Stimulated activated CD4-positive, alpha-beta T cell treated with anti-CD3 and anti-CD28 coated beads, Interleukin-12 subunit alpha, Interleukin-12 subunit beta, amount 100 ng/mL, for 48 hours (primary cell): ENCODE measurements at places on chromosomes 6 and 20.

GRCh38 chr20:24700166-24700860 lies 230.9 kb downstream of the SYNDIG1 start:
- no peak for DNase-seq

DNA sequence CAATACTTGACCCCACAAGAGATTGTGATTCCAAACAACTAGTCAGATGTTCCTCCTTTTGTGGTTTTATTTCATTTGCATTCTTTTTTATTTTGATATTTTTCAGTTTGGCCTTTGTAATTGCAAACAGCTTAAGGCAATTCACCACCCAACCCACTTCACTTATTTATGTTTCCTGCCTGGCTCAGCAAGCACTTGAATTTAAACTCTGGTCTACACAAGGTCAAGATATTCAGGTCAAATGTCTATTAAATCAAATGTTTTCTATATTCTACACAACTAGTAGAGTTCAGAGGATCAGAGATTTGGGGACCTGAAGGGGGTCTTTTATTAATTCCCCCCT lies 100.1 kb downstream of the SGK1 start:
- no peak for DNase-seq

DNA sequence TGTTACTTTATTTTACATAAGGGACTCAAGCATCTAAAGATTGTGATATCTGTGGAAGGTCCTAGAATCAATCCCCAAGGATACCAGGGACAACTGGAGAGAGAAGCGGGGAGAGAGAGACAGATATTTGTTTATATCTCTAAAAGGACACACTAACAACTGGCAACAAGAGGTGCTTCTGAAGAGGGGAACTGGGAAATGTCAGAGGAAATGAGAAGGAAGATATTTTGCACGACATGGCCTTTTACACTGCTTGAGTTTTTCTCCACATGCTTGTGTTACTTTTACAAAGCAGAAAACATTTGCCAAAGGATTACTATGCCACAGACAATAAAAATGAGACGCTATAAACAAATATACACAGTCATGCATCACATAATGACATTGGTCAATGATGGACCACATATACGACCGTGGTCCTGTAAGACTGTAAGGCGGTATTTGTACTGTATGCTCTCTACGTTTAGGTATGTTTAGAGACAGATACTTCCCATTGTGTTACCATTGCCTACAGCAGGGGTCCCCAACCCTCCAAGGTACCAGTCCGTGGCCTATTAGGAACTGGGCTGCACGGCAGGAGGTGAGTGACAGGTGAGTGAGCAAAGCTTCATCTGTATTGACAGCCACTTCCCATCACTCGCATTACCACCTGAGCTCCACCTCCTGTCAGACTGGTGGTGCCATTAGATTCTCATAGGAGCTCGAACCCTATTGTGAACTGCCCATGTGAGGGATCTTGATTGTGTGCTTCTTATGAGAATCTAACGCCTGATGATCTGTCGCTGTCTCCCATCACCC lies 64.6 kb upstream of the PTPN1 start:
- DNase-seq: no peak

DNA sequence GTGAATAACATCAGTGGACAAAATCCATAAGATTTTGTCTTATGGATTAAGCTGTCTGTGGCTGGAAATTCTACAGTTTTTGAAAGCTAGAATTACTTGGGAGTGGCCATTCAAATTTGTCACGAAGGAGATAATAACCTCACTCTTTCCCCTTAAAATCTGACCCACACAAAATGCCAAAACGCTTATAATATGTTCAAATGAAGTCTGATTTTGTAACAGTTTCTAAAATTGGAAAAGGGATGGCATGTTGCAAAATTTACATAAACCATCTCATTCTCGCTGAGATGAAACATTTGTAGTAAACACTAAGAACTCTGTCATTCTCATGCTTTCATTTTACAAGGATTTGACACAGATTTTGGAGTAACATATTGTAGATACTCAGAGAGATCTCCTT lies 112.7 kb downstream of the GJA1 start:
- no peak for DNase-seq

DNA sequence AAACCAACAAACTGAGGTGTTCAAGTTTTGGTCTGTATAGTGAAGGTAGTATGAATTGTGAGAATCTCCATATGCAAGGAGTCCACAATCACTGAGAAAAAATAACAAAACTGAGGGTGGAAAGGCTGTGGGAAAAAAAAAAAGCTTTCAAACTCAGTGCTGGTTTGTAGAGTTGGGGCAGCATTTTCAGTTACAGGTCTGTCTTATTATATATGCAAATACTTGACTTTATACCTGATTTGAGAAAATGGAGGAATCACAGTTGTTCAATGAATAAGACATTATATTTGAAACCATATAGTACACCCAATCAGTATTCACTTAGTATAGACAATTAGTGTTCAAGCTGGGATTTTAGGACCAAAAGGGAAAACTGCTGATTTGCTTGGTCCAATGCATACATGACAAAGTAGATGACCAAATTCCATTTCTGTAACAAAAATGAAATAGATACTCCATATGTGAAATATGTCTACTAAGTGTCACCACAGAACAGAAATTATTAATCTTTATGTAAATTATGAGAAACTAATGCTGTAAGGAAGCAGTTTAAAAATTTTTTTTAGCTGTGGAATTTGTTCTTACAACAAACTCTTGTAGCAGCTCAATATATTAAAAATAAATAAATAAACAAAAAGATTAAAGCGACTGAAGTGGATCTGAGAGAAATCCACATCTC lies 187.7 kb downstream of the ASCC3 start:
- no peak for DNase-seq

DNA sequence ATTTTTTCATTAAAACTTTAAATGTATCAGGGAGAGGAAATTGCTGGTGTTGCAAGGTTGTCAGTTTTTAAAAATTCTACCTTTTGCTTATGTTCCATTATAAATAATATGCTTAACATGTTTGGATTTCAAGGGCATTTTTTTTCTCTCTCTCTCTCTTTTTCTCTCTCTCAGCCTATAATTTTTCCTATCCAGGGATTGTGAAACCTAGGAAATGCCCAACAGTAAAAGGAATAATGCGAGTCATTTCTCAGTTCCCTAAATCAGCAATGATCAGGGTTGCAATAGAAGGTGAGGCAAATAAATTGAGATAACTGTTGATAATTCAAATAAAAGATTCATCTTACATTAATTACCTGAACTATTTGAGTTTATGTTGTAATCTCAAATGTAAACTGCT lies 53.2 kb upstream of the IFNGR1 start:
- DNase-seq: no peak

DNA sequence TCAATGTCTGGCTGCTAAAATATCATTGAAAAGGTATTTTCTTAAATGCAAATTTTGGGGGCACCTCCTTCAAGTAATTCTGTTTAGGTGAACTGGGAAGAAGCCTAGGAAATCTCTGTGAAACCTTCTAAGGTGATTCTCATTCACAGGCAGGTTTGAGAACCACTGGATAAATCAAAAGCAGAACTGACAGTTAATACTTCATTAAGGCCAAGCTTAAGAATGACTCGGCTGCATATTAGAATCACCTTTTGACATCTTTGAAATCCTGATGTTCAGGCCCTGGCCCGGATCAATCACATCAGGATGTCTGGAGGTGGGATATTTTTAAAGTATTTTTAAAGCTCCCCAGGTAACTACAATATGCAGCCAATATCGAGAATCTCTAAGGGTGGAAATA lies 50.6 kb downstream of the FKBP1C start:
- DNase-seq: no peak

DNA sequence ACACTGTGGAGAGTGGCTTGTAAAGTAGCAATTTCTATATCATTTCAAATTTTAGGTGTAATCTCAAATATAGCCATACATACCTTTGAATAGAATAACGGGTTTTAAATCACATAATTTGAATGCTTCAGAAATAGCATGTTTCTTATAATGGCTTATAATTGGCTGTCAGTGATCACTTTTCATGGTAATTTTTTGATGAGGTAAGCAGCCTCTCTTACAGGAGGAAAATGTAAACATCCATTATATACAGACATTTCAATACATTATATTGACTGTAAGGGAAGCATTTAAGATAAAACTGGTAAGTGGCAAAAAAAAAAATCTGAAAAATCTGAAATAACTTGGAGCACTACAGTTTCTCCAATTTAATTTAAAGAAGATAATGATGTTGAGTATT lies 67.8 kb upstream of the PHACTR2 start:
- no peak for DNase-seq

DNA sequence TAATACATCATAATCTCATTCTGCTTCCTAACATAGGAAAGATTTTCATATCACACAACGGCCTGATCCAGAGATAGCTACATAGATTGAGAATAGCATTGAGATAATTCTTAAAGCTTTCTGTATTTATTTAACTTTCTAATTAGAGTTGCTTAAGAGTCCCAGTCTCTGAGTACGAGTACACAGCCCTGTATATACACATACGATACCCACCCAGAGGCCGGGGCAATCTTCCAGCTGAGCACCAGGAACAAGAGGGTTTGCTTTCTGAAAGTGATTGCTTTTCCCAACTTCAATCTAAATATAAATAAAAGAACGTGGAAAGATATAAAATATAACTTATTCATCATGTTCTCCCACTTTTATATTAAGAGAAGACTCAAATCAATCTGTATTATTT lies 313.8 kb downstream of the COL12A1 start:
- no peak for DNase-seq

- no peak for DNase-seq
Observed at GRCh38 chr6:148500402-148500801, 157.8 kb downstream of the SASH1 start.

- no peak for DNase-seq
Observed at GRCh38 chr20:2874456-2874855, 1.2 kb downstream of the PTPRA start.

- DNase-seq: no peak
Observed at GRCh38 chr20:46284040-46284427, 24.3 kb downstream of the CDH22 start.

DNA sequence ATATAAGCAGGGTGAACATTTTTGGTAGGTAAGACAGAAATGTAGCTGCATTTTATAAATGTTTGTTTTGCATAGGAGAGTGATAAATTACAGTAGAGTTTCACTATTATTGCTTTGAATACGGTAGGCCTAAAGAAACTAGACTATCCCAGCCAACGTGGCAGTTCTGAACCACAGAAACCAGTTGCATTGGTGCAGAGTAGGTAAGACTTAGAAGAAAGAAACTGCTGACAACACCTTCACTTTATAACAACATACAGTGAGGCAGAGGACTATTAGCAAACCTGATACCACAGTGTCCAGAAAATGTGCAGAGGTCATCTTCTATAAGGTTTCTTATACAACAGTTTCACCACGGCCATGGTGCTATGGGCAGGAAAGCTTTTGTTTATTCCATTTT lies 566.1 kb downstream of the KIF16B start:
- DNase-seq: no peak
